ENCODE measurements at places on chromosomes 7 and 10.

GRCh38 chr10:44402465-44403195 lies 17.7 kb upstream of the CXCL12 start:
- no peak for DNase-seq

GRCh38 chr7:151240536-151240935 lies 8.0 kb downstream of the SMARCD3 start:
- DNase-seq: no peak

DNA sequence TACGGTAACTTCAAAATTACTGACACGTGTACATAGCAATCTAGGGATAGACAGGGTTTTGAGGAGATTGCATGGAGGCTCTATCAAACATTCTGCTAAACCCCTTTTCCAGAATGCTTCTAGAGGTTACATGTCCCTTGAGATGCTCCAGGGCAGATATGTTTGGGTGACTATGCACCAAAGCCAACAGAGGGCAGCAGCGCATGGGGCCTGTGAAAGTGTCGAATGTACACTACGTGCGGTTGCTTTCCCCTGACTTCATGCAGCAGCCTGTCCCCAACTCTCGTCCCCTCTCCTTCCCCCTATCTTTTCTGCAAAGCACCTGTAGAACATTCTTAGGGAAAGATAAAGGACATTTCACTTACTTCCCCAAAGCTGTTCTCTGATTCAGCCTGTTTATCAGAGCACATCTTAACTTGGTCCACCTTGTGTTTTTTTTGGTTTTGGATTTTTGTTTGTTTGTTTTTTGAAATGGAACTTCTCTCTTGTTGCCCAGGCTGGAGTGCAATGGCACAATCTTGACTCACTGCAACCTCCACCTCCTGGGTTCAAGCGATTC lies 90.2 kb downstream of the UBE3C start:
- no peak for DNase-seq

DNA sequence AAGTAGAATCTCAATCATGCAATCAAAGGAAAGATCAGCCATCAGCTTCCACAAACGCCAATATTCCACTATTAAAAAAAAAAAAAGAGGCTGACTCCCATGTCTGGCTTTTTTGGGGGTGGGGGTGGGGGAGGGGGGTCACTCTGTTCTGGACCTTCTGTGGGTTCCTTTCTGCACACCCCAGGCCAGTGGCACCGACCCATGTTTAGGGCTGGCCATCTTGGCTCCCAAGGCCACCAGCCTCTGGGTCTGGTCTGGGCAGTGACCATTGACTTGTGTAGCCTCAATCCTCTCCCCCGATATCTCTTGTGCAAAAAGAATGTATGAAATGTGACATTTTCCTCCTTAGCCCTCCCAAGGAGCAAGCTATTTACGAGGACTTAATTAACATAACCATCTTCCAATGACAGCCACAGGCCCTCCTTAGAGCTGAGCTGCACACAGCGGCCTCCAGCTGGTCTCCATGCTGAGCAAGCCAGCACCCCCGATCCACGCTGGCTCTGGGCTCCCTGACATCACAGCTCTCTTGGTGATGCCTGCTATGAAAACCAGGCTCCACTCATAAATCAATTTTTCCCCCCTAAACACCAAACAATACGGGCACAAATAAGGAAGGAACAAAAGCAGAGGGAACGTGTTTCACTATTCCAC lies 100.1 kb downstream of the ZRANB1 start:
- DNase-seq: no peak

GRCh38 chr7:66575398-66575797 lies 53.3 kb upstream of the KCTD7 start:
- DNase-seq: no peak

DNA sequence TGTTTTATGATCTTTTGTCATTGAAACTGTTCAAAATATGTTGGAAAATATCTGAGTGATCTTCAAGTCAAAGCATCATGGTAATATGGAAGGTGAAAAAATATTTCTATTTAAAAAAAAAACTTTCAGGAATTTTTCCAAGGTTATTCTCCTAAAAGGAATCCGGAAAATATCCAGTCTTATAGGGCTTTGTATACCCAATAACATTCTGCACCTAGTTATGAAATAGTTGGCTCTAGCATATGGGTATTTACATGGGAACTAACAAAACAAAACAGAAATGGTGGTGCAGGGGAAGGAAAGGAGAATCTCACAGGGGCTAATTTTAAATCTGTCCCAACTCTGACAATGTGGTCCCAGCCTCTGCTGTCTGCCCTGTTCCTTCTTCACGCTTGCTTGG lies 167.1 kb upstream of the RHEB start:
- no peak for DNase-seq

GRCh38 chr7:67489881-67490280 lies 493.2 kb downstream of the TYW1 start:
- no peak for DNase-seq

- DNase-seq: no peak
Measured at GRCh38 chr7:42338916-42339540, 102.0 kb upstream of the GLI3 start.

- no peak for DNase-seq
Measured at GRCh38 chr7:293681-294439, 3.9 kb downstream of the FOXL3 start.

DNA sequence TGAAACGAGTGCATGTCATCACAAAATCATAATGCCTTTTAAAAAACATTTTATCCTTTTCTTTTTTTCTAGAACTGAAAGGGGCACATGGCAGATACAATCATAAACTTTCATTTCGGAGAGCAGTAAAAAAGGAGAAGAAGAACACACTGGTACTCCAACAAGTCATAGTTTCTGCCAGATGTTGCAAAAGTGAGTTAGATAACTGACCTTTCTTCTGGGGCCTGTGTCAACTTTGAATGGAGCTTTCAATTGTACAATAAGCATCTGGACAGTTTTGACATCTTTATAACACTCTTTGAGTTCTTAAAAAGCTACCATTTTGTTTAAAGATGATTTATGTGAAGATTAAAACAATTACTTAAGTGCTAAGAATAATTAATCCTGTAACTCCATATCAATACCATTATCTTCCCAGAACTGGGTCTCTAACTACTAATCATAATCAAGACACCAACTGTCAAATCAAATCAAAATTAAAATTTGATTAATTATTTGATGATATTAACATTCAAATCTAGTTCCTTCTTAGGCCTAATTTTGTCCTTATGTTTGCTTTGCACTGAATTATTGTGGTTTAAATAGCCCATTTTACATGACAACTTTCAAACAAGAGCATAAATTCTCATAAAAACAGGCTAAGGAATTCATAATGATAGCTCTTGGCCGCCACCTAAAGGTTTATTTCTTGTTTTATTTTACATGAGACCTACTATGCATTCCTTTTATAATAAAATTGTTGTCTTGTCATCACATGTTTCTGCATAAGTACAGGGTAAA lies 19.5 kb upstream of the ITGB8 start:
- DNase-seq: no peak

- DNase-seq: no peak
Measured at GRCh38 chr7:77427996-77428603, 12.0 kb upstream of the GSAP start.

DNA sequence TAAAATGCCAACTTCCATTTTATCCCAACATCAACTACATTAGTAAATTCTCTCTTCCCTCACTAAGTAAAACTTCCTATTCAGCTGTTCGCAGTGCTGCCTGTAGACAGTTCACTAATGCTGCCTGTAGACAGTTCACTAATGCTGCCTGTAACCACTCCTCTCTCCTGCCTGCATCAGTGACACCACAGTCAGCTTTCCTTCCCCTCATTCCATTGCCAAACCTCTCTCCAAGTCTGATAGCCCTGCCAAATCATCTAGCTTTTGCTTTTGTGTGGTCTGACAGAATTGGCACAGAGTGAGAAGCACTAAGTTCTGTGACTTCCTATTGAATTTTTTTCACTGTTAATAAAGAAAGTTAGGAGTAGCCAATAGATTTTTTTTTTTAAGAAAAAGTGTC lies 43.0 kb upstream of the MACC1 start:
- peak; percentile 5 for DNase-seq

DNA sequence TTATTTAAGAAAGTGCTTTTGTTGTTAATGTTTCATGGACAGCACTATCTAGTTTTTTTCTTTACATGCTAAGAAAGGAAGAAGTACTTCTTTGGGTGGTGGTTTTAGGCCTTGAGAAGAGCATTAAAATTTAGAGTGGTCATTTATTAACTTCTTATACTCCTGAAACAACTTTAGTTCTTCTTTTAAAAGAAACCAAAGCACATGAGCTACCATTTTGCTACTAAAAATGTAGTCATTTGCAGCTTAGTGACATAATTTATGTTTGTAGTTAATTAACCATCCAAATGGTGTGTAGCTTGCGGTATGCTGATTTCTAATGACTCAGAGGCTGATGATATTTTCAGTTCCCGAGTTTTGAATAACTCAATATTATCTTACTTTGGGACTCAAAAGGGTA lies 207.5 kb downstream of the BBS9 start:
- no peak for DNase-seq

GRCh38 chr10:32937911-32938424 lies 20.1 kb downstream of the ITGB1 start:
- DNase-seq: no peak

DNA sequence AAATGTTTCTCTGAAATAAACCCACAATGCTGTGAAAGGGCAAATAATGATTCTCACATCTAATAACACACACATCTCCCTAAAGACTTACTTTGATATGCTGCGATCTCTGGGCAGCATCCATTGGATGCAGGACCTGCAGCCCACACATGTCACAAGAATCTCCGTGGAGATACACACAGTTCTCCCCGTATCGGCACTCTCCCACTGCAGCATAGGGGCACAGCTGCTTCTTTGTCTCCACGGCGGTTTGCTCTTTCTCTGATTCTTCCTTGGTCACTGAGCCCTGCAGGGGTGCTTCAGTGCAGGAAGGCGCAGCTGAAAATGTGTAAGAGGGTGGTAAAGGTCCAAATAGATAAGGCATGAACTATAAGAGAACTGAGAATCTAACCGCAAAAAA lies 20.4 kb downstream of the MKRN1 start:
- DNase-seq: no peak

DNA sequence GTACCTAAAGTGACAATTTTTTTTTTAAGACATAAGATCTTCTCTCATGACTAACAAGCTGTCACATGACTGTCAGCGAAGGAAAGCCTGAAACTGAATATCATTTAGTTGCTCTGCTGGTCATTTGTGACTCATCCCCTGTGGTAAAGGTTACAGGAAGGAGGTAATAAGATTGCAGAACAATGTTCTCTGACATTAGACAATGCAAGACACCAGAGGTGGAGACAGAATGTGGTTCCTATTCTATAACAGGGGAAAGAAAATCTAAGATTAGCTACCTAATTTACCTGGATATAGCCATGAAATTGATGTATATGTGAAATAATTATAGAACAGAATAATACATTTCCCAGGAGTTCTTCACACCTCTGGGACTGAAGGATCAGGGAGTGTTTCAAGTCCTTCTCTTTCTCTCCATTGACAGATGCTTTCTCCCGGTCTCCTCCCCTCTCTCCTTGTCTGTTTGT lies 47.7 kb downstream of the LRGUK start:
- DNase-seq: no peak

DNA sequence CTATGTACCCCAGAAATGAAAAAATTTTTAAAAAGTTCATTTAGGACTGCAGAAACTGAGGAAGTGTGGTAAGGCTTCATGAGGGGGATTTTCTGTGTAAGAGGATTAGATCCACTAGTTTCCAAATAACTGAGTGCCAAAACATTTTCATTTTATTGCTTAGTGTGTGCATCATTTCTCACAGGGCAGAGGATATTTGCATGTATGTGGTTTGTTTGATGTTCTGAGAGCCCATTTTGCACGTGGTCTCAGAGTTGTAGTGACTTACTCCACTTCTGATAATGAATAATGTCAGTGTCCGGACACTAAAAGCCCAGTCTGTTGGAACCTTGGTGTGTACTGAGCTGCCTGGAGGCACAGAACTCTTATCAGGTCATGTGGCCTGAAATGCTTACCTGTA lies 299.9 kb downstream of the AUTS2 start:
- no peak for DNase-seq

- no peak for DNase-seq
Measured at GRCh38 chr7:130227883-130228575, 20.4 kb downstream of the SSMEM1 start.

DNA sequence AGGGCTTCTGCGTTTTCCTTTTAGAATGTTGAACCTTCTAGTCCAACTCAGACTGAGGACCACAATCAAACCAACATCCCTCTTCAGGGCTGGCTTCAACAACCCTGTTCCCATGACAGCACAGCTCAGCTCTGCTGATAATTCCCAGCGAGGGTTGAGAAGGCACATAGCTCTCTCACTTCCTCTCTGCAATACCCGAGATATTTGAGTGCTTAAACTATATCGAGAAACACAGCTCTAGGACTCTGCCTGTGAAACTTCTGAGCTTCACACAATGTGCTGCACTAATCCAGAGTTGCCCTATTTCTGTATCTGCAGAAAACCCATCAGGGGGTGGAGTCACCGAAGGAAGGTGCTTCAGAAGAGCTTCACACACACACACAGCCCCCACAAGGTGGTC lies 1.6 kb upstream of the ADARB2 start:
- DNase-seq: no peak

GRCh38 chr10:12279281-12279680 lies 70.1 kb upstream of the CAMK1D start:
- DNase-seq: no peak

DNA sequence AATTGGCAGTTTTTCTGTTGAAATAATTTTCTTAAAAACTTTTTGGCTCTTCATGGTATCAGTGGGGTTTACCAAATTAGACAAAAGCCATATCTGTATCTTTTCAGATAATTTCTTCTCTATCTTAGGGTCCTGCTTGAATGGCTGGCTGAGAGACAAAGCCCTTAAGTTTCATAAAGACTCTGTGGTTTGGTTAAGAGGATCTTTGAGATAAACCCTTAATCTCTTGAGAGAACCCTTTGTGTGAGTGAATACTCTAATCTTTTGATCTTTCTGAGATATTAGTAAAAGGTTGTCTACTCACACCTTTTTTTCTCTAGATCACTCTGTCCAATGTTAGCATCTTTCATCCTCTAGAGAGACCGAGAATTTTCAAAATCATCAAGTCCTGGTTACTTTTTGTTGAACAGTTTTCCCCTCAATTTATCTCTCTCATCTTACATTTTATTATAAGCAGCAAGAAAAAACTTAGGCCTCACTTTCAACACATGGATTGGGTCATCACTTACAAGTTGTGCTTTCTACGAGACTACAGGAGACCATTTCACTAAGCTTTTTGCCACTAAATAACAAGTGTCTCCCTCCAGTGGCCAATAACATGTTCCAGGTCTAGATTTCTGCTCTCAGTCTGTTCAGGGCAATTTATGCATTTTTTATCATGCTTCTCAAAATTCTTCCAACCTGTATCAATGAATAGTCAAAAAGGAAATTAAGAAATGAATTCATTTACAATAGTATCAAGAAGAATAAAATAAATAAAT lies 28.4 kb downstream of the DNAJC9 start:
- no peak for DNase-seq

DNA sequence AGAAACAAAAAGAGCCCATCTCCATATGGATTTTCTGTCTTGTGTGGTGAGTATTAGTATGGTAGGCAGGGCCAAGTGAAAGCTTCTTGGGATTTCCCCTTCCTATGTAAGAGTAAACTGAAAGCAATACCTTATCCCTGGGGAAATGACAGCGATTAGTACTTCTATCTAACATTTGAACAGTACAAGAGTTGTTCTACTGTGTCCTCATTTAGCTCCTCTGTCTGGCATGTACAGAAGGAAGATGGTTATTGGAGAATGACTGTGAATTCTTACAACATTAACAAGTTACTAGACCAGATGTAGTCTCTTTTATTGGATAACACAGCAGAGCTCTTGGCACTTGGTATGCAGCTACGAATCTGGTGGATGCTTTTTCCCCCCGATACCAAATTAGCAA lies 17.9 kb upstream of the TRIL start:
- no peak for DNase-seq

Data from prostate gland (tissue), 2 donors.